Upper lobe of left lung (tissue), 6 donors: ENCODE measurements at places on chromosomes 16 and 17.

DNA sequence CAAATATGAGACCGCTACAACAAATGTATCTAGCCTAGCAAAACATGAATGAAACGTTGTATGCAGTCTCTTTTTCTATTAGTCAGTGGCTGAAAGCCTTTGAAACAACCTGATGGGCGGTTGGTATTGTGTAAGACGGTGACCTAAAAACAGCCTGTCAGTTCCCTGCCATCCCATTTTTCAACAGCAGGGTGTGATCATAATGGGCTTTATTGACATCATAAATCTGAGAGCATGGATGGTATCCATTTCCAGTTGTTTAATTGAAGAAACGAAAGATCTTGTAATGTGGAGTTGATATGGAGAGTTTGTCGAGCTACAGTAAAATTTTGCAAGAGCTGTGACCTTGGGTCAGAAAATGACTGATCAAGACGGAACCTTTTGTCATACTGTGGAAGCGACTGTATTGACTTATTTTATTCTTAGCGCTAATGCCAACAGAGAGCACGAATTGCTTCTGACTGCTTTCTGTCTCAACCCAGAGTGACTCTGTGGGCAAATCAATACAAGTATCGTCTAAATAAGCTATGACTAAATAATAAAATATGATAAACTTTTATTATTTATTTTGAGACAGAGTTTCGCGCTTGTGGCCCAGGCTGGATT lies 12.3 kb upstream of the MEIOB start:
- H3K4me3 ChIP-seq: no peak overlapping the region
- no peaks in the 10 kb centered on the region for H3K27me3 ChIP-seq
- no peaks in the 10 kb centered on the region for H3K4me1 ChIP-seq
- no peak for DNase-seq
- H3K36me3 ChIP-seq: no peaks in the 10 kb centered on the region
- no peak overlapping the region for H3K27ac ChIP-seq

GRCh38 chr16:90042946-90043514 lies 23.8 kb upstream of the DBNDD1 start:
- no peak overlapping the region for H3K27ac ChIP-seq
- H3K4me1 ChIP-seq: peaks cover 15% of the 10 kb centered on the region
- no peaks in the 10 kb centered on the region for H3K36me3 ChIP-seq

DNA sequence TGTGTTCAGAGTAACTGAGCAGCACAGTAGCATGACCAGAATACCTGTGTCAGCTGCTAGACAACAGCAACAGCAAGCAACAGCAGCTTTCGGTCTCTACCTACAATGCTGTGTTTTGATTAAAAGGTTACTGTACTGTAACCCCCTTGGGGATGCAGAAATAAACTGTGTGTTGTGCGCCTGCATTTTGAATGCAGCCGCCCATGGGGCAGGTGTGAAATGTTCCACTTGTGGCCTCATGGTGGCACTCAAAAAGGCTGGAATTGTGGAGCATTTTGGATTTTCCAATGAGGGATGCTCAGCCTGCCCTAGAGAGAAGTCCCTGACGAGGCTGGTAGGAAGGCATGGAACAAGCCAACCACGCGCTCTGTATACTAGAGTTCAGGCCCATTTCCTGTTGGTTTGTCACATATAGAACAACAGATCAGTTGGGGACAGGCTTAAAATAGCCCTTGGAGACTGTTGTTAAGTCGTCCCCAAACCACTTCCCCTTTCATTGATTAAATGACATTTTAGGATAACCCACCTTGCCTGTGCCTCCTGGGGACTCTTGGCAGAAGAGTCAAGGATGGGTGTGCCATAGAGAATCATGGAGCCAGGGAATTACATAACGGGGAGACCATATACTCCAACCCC lies 27.1 kb downstream of the SCPEP1 start:
- H3K4me3 ChIP-seq: no peak overlapping the region
- no peak overlapping the region for H3K27ac ChIP-seq
- H3K36me3 ChIP-seq: peaks cover 40% of the 10 kb centered on the region
- peaks cover 3% of the 10 kb centered on the region for H3K4me1 ChIP-seq
- no peak for DNase-seq

DNA sequence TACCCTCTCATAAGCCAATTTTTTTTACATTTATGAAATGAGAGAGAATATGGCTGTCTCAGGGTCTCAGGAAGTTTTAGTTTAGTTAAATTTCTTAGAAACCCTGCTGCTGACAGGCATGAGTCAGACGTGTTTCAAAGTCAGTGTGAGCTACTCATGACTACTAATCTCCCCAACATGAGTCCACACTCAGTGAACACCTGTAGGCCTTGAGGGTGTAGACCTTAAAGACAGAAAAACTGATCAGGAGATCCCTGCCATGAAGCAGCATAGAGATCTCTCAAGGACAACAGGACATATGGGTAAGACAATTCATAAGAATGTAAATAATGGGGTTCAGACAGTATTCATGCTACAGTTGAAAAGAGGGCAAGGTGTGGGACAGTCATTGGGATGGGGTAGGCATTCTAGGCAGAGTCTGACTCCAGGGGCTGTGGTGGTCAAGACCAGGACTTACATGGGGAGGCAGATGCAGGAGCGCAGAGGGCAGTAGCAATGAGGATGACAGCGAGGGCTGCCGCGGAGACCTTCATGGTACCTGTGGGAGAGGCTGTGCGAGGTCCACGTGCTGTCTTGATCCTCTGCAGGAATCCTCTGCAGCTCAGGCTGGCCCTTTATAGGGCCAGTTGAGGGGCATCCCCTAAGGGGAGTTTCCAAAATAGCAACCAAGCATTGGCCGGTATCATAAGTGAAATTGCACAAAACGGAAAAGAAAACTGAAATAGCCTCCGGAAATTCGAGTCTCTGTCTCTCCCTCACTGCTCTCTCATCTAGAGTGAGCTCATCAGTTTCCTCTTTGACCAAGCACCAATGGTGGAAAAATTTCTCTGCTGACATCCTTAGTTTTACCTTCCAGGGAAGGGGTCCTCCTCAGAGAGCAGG lies at the start of gene CCL5:
TSS of gene CCL5 (minus strand) at position 588 of the 882 bp plus-strand sequence.
- H3K36me3 ChIP-seq: no peaks in the 10 kb centered on the region
- H3K4me1 ChIP-seq: no peaks in the 10 kb centered on the region
- peak within 1 kb of the TSS; percentile 29 for H3K4me3 ChIP-seq
- peak within 1 kb of the TSS; percentile 45 for H3K27ac ChIP-seq

- H3K36me3 ChIP-seq: no peaks in the 10 kb centered on the region
- H3K4me1 ChIP-seq: no peaks in the 10 kb centered on the region
- no peaks in the 10 kb centered on the region for H3K27me3 ChIP-seq
- H3K27ac ChIP-seq: no peak overlapping the region
Observed at GRCh38 chr16:90057738-90058173, 19.4 kb downstream of the PRDM7 start.

DNA sequence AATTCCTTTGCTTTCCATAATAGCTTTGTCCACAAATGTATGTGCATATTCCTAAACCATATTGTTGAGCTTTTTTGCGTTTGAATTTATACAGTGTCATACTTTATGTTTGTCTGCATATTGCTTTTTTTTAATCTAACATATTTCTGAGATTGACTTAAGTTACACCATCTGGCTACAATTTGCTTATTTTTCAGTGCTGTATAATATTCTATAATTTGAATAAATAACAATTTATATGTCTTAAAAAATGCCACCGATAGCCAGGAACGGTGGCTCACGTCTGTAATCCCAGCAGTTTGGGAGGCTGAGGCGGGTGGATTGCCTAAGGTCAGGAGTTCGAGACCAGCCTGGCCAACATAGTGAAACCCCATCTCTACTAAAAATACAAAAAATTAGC lies 1.5 kb upstream of the PIMREG start:
- no peak for DNase-seq
- H3K4me3 ChIP-seq: no peak overlapping the region
- no peaks in the 10 kb centered on the region for H3K36me3 ChIP-seq
- peaks cover 15% of the 10 kb centered on the region for H3K4me1 ChIP-seq

DNA sequence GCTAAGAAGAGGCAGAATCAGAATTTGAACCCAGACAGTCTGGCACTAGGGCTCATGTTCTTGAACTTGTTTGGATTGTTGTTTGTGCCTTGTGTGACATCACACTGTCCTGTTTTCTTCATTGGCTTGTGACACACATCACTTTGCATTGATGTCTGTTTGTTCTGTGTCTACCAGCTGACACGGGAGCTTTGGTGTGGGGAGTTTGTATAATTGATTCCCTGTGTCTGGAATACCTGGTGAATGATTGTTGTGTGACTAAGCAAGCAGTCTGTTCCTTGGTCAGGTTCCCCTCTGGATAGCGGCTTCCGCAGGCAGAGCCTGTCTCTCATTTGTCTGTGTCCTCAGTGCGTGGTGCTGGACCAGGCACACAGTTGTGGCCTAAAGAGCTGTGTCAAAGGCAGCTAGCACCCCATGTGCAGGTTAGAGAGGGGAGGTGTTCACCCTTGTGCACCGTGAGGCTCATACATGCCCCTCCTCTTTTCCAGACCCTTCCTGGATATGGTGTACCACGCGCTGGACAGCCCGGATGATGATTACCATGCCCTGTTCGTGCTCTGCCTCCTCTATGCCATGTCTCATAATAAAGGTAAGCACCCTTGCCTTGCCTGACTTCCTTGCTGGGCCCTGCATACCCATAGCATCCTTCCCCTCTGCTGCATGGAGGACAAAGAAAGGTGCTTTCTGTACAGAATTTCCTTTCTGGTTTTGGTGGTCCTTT lies 80.1 kb downstream of the CLEC16A start:
- no peaks in the 10 kb centered on the region for H3K27me3 ChIP-seq
- no peak overlapping the region for H3K27ac ChIP-seq
- no peaks in the 10 kb centered on the region for H3K4me1 ChIP-seq
- peaks cover 3% of the 10 kb centered on the region for H3K36me3 ChIP-seq

DNA sequence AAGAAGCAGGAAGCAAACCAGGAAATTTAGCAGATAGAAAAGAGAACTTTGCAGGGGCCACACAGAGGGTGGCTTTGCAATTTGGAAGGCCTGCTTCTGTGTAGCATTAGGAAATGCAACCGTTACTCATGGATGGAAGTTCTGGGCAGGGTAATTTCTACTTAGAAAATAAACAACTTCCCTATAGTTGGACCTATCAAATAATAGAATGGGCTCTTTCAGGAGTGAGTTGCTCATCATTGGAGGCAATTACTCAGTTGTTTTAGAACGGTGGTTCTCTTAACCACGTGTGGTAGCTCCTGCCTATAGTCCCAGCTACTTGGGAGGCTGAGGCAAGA lies 25.8 kb upstream of the HS3ST2 start:
- H3K4me3 ChIP-seq: no peak overlapping the region
- no peaks in the 10 kb centered on the region for H3K36me3 ChIP-seq
- H3K27ac ChIP-seq: no peak overlapping the region
- no peaks in the 10 kb centered on the region for H3K27me3 ChIP-seq
- no peaks in the 10 kb centered on the region for H3K4me1 ChIP-seq

DNA sequence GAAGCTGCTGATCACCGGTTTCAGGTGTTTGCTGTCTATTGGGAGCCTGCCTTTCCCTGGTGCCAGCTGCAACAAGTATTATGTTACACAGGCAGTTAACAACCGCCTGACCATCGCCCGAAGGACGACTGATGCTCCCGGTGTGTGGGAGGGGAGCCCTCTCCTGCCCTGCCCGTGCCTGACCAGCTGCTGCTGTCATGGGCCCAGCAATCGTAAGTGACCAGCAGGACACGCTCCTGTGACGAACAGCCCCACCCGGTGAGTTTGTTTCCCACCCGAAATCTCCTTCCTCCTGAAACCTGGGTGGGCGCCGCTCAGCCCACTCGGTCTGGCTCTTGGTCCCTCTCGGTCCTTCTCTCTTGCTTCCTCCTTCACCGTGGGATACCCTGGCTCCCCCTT lies 17.9 kb upstream of the UBE2I start:
- no peaks in the 10 kb centered on the region for H3K27me3 ChIP-seq
- DNase-seq: no peak
- H3K4me3 ChIP-seq: no peak overlapping the region

GRCh38 chr17:45149669-45150664 lies 1.7 kb downstream of the HEXIM1 start:
- peak overlapping the region; percentile 52 for H3K4me3 ChIP-seq
- peak overlapping the region; percentile 99 for H3K27ac ChIP-seq
- no peaks in the 10 kb centered on the region for H3K27me3 ChIP-seq

GRCh38 chr17:27453471-27453870 lies 2.8 kb upstream of the KSR1 start:
- no peaks in the 10 kb centered on the region for H3K27me3 ChIP-seq
- H3K27ac ChIP-seq: no peak overlapping the region
- H3K36me3 ChIP-seq: no peaks in the 10 kb centered on the region
- no peak overlapping the region for H3K4me3 ChIP-seq

DNA sequence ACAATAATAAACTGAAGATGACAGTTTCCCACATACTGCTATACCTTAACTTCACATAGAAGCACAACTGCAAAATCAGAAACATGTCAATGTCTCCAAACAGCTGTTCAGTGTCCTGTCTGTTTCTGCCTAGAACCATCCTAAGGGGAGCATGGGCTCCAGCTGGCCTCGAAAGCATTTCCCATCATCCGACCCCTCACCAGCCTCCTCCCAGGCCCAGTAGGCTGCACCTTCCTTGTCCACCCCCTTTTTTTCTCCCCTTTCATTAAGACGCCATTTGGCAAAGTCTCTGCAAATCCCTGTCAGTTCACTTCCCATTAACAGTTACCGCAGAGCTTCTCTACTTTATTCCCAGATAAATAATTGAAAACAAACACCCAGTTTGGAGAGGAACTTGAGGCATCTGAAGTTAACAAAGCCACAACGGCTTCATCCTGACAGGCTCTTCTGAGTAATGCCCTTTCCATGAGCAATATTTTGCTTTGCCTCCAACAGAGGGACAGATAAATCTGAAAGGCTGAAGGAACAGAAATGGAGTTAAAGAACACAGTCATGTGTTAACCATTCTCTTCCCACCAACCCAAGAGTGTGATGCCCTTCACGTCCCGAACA lies 65.3 kb downstream of the SLC39A11 start:
- no peak overlapping the region for H3K4me3 ChIP-seq
- no peaks in the 10 kb centered on the region for H3K4me1 ChIP-seq
- no peaks in the 10 kb centered on the region for H3K36me3 ChIP-seq
- H3K27me3 ChIP-seq: no peaks in the 10 kb centered on the region
- no peak overlapping the region for H3K27ac ChIP-seq

GRCh38 chr17:72942579-72942978 lies 149.9 kb downstream of the SLC39A11 start:
- no peak overlapping the region for H3K4me3 ChIP-seq
- no peaks in the 10 kb centered on the region for H3K36me3 ChIP-seq
- no peak for DNase-seq
- no peak overlapping the region for H3K27ac ChIP-seq

DNA sequence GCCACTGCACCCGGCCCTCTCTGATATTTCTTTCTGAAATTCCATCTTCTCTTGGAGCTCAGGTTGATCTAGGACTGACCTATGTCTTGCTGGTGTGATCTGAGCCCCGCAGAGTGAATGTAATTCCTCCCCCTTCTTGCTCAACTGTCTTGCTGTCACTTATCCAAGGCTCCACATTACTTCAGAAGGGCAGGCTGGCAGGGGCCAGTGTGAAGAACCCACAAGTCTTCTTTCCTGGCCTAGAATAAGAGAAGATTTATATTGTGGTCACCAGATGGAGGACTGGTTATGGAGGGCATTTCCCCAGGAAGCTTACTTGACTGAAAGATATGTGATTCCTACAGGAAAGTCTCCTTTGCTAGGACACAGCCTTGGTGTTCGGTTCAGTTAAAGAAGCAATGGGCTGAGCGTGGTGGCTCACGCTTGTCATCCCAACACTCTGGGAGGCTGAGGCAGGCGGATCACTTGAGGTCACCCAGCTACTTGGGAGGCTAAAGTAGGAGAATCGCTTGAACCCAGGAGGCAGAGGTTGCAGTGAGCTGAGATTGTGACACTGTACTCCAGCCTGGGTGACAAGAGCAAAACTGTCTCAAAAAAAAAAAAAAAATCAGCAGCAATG lies 13.4 kb downstream of the ITGAL start:
- no peaks in the 10 kb centered on the region for H3K27me3 ChIP-seq
- DNase-seq: no peak
- no peak overlapping the region for H3K4me3 ChIP-seq
- peaks cover 3% of the 10 kb centered on the region for H3K4me1 ChIP-seq
- H3K36me3 ChIP-seq: peaks cover 17% of the 10 kb centered on the region
